ENCODE measurements at places on chromosomes 13 and 19.

GRCh38 chr13:40292108-40292507, 374.3 kb downstream of the FOXO1 start:
- DNase-seq, result no peak

- no peak for DNase-seq
Measured at GRCh38 chr19:37983916-37984315, 76.9 kb downstream of the SIPA1L3 start.

GRCh38 chr19:48321622-48322591, 3.4 kb upstream of the EMP3 start:
- DNase-seq, result peak; percentile 99

GRCh38 chr19:38707512-38708114, 36.7 kb downstream of the CAPN12 start:
- DNase-seq, result no peak

- no peak for DNase-seq
Measured at GRCh38 chr19:53646144-53646543, 14.3 kb downstream of the DPRX start.

DNA sequence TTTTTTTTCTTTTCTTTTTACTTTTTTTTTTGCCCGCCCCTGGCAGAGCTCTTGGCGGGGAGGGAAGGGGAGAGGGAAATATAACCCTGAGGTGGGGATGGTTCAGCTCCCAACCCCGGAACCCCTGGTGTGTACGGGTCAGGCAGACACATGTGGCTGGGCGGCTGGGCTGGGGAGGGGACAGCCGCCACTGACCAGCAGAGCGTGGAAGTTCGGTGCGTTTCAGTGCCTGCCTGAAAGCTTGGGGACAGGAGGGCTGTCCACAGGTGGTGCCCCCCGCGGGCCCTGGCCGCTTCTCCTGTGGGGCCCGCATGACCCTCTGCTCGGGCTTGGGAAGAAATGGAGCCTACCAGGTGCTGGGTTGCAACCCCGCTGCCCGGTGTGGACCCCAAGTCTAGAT, 5.2 kb upstream of the MYDGF start:
- no peak for DNase-seq

DNA sequence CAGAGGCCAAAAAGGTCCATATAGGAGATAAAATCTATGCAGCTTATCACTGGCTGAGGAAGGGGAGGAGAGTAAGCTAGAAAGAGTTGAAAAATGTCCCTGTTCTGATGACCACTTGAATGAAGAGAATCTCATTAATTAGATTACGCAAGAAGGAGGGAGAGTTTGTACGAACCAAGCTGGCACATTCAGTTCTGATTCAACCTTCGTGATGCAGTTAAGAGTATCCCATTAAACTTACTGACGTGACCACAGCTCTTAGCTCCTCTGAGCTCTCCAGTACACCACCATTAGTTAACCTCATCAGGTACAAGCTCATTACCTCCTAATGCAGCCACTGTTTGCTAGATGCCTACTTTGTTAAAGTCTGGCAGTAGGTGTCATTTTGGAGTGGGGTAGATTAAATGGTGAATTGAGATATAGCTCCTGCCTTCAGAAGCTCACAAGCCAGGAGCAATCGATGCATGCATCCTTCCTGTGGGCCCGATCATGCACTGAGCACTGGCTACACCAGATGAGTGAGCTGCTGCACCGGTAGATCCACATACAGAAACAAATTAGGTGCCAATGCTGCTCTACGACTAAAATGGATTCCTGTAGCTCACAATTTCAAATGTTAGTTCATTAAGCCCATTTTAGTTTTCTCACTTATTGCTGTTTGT, 458.3 kb downstream of the COG6 start:
- no peak for DNase-seq

- peak; percentile 94 for DNase-seq
Measured at GRCh38 chr19:11848594-11849469, at the start of gene ZNF439. Gene ZNF439 (plus strand): TSS chr19:11848726. CDS start chr19:11848868, 142 bp downstream.

- DNase-seq, result no peak
Measured at GRCh38 chr13:97367016-97367822, 66.8 kb upstream of the RAP2A start.

DNA sequence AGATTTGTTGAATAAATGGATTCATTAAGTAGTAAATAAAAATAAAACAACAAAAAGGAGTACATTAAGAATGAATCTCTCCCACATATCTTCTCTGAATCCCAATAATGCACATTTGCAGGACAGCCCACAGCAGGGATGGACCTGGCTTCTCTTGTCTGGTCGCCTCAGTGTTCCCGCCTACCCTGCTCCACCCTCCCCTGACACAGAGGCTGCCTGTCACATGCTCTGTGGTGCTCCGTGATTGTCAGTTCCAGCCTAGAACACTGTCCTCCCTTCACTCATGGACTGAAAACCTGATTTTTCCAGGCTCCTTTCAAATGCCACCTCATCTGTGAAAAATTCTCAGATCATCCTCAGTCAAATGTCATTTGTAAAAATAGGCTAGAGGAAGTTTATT, 94.5 kb upstream of the GPR12 start:
- DNase-seq, result no peak

- DNase-seq, result peak; percentile 50
Measured at GRCh38 chr13:29901710-29902631, 51.6 kb upstream of the UBL3 start.

DNA sequence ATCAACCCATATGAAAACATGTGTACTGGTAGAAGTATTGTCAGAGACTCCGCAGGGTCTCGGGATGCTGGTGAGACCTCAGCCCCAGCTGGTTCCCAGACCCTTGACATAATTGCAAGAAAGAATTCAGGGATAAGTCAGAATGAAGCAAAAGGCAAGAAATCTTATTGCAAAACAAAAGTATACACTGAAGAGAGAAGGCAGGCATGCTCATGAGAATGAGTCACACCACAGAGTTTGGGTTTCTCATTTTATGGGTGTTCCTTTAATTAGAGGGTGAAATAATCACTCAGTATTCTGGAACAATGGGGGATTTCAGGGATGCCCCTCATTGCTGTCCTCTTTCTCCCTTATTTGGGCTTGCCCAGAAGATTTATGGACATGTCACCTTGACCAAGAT, 1423.8 kb upstream of the MIR17HG start:
- DNase-seq, result no peak

DNA sequence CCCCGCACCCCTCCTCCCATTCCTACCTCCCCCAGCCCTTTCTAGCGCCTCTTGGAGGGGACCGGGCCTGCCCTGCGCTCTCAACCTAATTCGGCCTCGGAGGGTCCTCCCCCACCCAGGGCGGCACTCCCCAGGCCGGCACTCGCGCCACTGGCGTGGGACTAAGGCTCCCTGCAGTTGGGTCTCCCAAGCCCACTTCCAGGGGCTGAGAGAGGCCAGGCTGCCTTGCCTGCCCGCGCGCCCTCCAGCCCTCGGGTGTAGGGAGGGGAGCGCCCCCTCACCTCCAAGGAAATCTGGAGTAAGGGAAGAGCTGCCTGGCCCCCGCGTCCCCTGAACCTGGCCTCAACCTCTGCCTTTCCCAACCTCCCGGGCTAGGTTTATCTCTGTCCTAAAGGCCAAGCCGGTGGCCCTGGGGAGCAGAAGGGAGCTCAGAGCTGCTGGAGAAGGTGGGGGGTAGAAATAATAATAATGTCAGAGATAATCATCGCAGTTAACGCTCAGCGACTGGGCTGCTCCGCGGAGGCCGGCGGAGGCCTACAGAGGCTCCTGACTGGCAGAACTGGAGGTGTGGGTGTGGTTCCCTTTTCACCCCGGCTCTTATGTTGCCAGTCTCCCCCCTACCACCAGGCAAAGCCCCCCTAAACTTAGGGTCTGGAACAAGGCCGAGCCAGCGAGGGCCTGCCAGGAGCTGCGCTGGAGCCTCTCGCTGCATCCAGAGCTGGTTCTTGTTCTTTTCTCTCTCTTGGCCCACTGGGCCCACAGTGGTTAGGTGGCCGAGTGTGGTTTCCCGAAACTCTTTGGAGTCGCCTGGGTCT, 9.6 kb downstream of the ZIC2 start:
- DNase-seq, result no peak

DNA sequence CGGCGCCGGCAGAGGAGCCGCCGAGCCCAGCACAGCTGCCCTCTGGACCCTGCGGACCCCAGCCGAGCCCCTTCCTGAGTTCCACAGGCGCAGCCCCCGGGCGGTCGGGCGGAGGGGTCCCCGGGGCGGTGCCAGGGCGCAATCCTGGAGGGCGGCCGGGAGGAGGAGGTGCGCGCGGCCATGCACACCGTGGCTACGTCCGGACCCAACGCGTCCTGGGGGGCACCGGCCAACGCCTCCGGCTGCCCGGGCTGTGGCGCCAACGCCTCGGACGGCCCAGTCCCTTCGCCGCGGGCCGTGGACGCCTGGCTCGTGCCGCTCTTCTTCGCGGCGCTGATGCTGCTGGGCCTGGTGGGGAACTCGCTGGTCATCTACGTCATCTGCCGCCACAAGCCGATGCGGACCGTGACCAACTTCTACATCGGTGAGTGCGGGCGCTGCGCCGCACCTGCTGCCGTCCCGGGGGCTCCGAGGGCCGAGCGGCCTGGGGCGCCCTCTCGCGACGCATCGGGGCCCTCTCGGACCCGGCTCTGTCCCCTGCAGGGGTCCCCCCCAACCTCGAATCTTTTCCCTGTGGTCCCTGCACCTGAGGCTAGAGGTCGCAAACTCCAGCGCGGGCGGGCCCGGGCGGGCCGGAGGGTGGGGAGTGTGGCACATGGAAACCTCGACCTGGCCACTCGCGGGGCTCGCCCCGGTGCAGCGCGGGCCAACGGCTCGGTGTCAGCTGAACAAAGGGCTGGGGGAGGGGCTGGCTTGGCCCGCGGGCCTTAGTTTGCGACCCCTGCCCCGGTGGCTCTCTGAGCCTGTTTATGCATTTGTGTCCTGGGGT, at the start of gene KISS1R:
Gene KISS1R (plus strand): TSS at position 11 of the 829 bp plus-strand sequence. CDS start 170 bp downstream, at position 181.
- DNase-seq, result peak; percentile 80

GRCh38 chr13:112752711-112753541, 63.1 kb downstream of the ATP11A start:
- peak; percentile 28 for DNase-seq

- DNase-seq, result no peak
Measured at GRCh38 chr19:16283210-16284061, 41.2 kb upstream of the KLF2 start.

DNA sequence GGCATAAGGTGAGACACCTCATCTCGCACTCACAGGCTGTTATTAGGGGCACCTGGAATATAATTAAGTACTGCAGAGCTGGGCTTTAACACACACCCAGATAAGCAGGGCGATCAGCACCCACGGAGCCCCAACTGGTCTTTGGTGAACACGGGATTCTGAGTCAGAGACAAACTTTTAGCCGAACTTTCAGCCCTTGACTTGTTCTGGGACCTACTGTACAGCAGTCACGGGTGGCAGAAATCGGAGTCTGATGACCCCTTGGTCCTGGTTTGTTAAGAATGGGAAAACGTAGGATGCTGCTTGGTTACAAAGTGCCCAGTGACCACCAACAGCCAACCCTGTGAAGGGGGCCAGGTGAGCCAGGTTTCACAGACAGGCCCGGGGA, 9.0 kb downstream of the SH3GL1 start:
- no peak for DNase-seq

DNA sequence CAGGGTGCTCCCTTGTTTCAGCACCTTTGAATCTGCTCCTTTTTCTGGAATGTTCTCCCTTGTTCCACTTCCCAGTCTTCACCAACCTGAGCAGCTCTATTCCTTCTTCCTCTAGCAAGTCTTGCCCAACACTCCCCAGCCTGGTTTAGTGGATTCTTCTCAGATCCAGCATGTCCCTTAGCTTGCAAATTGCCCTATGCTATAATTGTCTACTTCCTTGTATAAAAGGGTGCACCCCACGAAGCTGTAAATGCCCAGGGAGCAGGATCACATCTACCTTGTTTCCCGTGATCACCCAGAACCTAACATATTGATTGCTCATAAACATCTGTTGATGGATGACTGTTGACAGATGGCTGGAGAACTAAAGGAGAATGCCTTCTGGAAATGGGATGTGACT, 93.2 kb upstream of the C1QTNF9B start:
- DNase-seq, result peak; percentile 65

DNA sequence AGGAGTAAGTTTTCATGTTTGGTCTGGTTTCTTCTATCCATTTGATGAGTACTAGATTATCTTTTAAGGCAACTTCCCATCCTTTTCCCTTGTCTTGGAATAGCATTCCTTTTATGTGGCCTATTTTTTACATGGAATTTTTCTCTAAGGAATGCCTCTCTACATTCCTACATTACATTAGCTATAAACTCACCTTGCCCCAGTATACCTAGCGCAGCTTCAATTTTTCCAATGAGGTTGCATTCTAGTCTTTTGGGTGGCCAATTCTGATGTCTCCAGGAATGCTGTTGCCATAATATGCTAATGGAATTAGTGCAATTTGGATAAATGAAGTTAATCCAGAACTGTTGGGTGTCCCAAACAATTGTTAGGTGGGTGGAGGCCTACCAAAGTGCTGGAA, 33.8 kb downstream of the KBTBD6 start:
- DNase-seq, result no peak

- DNase-seq, result no peak
Measured at GRCh38 chr13:93577105-93577504, 350.5 kb downstream of the GPC6 start.

GRCh38 chr19:6273701-6274601, 5.8 kb downstream of the MLLT1 start:
- peak; percentile 40 for DNase-seq

- no peak for DNase-seq
Measured at GRCh38 chr19:54877471-54877870, 3.4 kb downstream of the FCAR start.

- no peak for DNase-seq
Measured at GRCh38 chr19:30163663-30164062, 208.5 kb upstream of the ZNF536 start.

GRCh38 chr19:37007587-37008220, 70.5 kb upstream of the ZNF420 start:
- DNase-seq, result no peak

GRCh38 chr13:99836291-99836690, 135.3 kb downstream of the ZIC5 start:
- DNase-seq, result no peak

DNA sequence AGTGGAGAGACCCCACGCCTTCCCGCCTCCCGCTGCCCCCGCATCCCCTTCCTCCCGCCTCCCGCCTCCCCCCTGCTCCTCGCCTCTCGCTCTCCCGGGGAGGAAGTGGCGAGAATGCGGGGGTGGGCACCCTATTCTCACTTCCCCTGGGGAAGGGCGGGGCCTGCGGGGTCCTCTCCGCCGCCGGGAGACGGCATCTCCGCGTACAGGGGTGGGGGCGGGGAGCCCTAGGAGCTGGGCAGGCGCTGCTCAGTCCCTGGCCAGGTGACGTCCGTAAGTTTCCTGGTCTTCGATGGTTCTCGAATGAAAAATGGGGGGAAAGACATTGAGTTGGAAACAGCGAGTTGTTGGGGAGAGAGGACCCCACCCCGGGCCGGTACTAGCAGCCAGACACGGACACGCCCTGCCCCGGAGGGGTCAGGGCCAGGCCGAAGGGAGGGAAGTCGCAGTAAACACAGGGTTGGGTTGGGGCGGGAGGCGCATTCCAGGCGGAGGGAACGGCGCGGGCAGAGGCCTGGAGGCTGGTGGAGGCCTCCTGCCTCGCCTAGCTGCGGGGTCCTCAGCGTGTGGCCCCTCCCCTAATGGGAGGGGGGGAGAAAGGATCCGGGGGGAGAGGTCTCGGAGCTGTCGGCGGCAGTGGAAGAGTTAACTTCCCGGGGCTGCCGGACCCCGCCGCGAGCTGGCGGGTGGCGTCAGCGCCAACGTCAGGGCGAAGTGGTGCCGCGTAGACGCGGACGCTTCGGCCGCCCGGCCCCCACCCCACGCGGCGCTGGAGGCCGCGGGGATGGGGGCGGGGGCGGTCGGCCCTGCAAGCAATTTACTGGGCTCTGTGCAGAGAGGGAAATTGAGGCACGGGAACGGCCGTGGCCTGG, 10.4 kb upstream of the JUND start:
- peak; percentile 87 for DNase-seq

GRCh38 chr13:30971575-30971974, 39.1 kb downstream of the TEX26 start:
- no peak for DNase-seq
